ENCODE measurements at places on chromosomes 2 and 18.
A peak's percentile ranks its signal among the peaks of the same experiment; 100 is the strongest.

- no peak for DNase-seq
Observed at GRCh38 chr2:232541961-232542714, 2.6 kb downstream of the CHRNG start.

- DNase-seq: no peak
Observed at GRCh38 chr2:63056107-63057050, 5.7 kb downstream of the OTX1 start.

DNA sequence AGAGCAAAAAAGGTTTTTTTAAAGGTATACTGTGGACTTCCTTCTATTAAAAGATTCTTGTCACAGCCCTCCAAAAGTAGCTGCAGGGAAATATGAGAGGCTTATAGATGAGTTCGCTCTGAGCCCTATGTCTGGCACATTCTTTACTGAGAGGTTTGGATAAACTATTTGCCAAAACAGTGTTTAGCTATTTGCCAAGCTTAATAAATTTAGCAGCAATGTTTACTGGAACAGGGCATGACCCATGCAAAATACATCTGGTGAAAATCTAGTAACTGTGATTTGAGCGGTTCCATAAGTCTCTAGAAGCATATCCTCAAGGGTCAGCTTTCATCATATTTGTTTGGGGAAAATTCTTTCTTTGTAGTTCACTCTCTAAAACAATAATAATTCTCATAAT, 1696.7 kb upstream of the PIK3C3 start:
- no peak for DNase-seq

- no peak for DNase-seq
Observed at GRCh38 chr2:241532733-241533601, 24.6 kb upstream of the STK25 start.

DNA sequence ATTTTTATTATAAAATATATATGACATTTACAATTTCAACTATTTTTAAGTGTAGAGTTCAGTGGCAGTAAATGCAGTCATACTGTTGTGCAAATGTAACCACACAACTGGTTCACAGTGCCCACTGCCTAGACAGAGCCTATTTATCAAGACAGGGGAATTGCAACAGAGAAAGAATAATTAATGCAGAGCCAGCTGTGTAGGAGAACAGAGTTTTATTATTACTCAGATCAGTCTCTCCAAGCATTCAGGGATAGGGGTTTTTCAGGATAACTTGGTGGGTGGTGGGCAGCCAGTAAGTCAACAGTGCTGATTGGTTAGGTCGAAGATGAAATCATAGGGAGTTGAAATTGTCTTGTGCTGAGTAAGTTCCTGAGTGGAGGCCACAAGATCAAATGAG, 200.3 kb downstream of the NYAP2 start:
- no peak for DNase-seq

DNA sequence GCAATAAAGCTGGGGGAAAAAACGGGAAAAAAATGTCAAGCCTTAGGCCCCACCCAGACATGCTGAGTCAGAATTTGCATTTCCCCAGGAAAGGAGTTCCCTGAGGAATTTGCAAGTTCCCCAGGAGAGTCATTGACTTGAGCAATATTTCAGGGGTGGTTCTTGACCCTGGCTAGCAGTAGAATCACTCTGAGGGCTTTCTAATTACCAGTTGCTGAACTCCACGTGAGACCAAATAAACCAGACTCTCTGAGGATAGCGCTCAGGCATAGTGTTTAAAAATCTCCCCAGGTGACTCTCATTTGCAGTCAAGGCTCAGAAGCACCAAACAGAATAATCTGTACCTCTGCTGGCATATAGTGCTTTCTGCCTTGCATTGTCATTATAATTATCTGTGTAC, 48.7 kb downstream of the C1QL2 start:
- DNase-seq: no peak

GRCh38 chr2:40534528-40534927, 82.6 kb upstream of the SLC8A1 start:
- DNase-seq: no peak

DNA sequence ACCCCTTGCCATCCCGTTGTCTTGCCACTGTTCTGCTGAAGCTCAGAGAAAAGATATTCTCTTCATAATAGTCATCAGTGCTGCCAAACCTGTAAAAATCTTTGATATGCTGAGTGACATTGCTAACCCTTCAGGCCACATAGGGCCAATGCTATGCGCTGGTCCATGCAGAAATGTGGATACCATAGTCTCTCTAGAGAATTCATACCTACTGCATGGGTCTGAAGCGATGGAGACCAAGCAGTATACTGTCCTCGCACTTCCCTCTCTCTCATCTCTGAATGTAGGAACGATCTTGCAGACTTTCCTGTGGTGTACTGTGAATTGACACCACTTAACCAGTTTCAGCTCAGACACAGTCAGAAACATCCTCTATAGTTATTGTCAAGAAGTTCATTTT, 17.9 kb upstream of the ANKRD44 start:
- DNase-seq: no peak

GRCh38 chr2:124163840-124164239, 138.8 kb downstream of the CNTNAP5 start:
- no peak for DNase-seq

- no peak for DNase-seq
Observed at GRCh38 chr2:236973343-236973980, 112.2 kb upstream of the COPS8 start.

DNA sequence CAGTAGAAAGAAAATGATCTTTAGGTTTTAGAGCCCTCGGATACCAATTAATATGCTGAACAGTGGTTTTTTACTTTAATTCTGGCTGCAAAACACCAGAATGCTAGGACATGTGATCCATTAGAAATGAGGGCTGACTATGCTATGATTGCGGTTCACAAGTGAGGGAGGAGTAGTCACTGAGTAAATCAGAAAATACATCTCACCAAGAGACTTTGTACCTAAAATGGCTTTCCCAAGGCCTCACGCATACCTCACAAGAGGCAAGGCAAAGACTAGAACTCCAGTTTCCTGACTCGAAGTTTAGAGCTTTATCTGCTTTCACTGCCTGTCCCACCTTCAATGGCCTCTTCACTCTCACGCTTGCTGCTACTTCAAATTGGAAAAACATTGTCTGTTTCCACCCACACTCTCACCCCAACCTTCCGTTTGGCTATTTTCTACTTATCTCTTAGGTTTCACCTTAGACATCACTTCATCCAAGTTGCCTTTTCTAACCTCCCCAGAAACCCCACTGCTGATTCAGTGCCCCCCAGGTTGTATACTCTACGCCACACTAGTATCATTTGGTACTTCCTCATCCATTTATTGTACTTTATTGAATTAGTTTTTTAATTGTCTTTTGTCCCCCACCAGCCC, 5.1 kb upstream of the MBD2 start:
- DNase-seq: no peak

DNA sequence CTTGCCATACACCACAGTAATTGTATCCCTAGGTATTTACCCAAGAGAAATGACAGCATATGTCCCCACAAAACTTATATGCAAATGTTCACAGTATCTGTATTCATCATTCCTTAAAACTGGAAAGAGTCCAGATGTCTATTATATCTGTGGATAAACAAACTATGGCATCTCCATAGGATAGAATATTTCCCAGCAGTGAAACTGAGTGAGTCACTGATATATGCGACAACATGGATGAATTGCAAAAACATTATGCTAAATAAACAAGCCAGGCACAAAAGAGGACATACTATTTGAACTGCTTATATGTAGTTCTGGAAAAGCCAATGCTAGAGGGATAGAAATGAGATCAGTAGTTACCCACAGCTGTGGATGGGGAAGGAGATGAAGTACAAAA, 359.4 kb upstream of the DSEL start:
- no peak for DNase-seq

DNA sequence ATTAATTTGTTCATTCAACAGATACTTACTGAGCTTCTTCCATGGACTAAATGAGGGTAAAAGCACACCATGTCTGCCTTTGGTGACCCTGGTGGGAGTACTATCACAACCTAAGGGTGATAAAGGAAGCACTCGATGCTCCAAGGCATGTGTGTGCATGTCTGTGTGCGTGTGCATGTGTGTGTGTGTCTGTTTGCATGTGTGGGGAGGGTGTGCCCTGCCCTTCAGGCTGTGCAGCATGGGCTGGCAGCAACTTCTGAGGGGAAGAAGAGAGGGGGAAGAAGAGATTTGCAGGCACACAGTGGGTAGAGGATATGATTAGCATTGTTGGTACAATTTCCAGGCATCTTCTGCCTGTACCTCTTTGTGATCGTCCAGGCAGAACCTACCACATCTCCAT, 121.6 kb downstream of the ACOXL start:
- DNase-seq: no peak

GRCh38 chr2:86433137-86433536, 8.0 kb upstream of the KDM3A start:
- no peak for DNase-seq

DNA sequence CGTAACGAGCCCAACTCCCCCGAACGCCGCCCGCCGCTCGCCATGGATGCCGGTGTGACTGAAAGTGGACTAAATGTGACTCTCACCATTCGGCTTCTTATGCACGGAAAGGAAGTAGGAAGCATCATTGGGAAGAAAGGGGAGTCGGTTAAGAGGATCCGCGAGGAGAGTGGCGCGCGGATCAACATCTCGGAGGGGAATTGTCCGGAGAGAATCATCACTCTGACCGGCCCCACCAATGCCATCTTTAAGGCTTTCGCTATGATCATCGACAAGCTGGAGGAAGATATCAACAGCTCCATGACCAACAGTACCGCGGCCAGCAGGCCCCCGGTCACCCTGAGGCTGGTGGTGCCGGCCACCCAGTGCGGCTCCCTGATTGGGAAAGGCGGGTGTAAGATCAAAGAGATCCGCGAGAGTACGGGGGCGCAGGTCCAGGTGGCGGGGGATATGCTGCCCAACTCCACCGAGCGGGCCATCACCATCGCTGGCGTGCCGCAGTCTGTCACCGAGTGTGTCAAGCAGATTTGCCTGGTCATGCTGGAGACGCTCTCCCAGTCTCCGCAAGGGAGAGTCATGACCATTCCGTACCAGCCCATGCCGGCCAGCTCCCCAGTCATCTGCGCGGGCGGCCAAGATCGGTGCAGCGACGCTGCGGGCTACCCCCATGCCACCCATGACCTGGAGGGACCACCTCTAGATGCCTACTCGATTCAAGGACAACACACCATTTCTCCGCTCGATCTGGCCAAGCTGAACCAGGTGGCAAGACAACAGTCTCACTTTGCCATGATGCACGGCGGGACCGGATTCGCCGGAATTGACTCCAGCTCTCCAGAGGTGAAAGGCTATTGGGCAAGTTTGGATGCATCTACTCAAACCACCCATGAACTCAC, 673 bp downstream of the PCBP1 start:
- DNase-seq: peak; percentile 72

DNA sequence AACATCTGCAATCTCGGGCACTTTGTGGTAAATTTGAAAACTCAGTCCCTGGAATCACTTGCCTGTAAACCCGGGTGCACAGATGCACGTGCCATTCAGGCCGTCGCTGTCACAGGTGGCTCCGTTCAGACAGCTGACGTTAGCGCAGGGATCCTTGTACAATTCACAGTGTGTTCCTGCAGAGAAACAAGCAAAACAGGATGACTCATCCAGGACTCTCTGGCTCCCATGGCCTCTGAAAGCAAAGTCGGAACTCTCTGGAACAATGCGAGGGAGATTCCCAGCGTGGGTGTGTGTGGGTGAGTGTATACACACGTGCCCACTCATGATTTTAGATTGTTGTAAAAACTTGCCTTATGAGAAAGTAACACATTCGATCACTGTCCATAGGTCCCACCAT, 136.1 kb upstream of the PID1 start:
- DNase-seq: no peak

DNA sequence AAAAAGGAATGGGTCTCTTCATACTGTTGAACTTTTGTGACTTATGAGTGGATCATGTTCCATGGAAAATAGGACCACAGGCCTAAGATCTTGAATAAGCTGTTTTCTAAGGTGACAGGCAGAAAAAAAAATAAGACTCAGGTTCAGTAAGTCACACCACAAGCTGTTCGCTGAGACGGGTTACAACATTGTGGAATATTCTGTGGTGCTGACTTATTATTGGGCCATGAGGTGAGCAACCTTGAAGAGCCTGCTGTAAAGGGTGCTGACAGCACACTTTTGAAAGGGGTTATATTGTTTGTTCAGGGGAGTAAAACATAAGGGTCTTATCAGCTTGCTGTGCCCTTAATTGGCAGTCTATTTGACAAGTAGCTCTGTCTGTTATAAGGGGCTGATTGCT, 439.8 kb upstream of the SLC14A2 start:
- no peak for DNase-seq

GRCh38 chr2:1685078-1685956, 59.0 kb downstream of the PXDN start:
- no peak for DNase-seq

DNA sequence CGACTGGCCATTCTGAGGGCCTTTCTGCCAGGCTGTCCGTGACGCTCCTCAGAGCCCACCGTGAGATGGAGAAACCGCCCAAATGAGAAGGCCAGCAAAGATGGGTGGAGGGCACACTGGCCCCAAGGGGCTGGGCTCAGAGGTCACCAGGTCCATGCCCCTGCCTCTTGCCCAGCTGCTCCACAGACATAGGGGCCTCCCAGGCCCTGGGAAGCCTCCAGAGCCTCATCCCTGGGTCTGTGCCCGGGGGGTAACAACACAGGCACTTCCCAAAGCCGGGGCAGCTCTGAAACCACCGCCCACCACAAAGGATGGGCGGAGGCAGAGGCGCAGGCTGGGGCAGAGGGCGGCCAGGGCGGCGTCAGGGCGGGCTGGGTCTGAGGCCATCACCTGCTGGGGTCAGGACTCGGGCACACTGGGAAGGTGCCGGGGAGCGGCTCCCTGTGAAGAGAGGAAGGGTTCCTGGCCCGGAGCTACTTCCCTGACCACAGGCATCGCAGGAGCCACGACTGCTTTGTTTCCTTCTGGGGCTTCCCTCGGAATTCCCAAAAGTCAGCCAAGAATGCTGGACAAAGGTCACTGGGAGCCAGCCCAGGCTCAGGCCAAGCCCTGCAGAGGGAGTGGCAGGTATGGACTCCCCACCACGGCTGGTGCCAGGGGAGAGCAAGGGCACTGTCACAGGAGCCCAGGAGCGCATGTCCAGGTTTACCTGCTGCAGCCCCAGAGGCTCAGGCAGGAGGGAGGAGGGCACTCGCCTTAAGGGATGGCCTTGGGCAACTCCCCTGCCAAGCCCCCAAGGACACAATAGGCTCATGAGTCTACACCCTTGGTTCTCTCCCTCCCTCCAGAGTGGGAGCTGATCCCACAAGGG, 9.4 kb downstream of the CYP26B1 start:
- no peak for DNase-seq

DNA sequence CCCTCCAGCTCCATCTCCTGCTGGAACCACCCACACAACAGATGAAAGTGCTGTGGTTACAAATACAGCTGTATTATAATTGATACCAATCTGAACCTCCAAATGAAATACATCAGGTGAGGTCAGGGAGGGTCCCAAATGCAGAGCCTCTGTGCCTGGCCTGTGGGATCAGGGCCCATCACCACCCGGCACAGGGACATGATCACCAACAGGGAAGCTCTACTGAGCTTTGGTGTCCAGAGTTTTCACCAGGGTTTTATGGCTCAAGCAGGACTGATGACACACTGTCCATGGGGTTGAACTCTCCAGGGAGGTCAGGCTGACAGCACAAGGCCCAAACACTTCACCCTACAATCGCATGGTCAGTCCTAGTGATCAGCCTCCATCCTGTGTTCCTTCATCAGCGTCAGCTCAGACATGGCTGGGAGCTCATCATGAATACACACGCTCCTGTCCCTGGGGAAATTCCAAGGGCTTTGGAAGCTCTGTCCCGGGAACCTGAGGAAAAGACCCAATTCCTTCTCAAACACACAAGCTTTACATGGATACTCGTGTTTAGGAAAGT, 3.9 kb upstream of the PXDN start:
- no peak for DNase-seq

Measured in NCI-H82 (cell line).